ENCODE measurements at places on chromosomes 1 and 21.

- DNase-seq, result no peak
Observed at GRCh38 chr1:166999075-166999474, 10.0 kb downstream of the MAEL start.

DNA sequence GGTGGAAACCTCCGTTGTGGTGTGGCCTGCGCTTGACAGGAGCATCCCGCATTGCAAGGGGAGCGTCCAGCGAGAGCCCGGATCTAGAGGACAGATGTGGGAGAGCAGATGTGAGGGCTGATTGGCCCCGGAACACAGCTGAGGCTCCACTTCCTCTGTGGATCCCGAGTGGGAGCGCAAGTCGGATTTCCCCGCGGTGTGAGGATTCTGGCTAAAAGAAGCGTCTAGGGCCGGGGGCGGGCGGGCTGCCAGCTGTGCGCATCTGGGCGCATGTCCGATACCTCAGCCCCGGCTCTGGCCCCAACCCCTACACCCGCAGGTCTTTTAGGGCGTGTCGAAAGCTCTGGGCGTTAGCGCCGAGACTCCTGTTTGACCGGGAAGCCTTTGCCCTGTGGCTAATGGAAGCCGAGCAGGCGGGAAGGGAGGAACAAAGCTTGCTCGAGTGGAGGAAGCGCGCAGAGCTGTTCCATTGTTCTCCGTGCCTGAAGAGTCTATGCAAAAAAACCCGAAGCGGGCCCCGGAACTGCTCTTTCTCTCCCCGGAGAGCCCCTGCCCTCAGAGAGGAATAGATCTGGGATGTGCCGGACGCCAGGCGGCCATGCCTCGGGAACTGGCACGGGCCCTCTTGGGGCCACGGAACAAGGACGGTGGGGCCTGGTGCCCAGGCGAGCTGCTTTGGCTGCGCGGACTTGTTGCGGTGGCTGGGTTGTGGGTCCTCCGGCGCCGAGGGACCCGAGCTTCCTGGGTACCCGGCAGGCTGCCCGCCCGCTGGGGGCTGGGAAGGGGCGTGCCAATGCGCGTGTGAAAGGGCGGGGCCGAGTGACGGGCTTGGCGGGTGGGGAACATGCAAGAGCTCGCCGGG lies 111.1 kb downstream of the NAV1 start:
- no peak for DNase-seq

DNA sequence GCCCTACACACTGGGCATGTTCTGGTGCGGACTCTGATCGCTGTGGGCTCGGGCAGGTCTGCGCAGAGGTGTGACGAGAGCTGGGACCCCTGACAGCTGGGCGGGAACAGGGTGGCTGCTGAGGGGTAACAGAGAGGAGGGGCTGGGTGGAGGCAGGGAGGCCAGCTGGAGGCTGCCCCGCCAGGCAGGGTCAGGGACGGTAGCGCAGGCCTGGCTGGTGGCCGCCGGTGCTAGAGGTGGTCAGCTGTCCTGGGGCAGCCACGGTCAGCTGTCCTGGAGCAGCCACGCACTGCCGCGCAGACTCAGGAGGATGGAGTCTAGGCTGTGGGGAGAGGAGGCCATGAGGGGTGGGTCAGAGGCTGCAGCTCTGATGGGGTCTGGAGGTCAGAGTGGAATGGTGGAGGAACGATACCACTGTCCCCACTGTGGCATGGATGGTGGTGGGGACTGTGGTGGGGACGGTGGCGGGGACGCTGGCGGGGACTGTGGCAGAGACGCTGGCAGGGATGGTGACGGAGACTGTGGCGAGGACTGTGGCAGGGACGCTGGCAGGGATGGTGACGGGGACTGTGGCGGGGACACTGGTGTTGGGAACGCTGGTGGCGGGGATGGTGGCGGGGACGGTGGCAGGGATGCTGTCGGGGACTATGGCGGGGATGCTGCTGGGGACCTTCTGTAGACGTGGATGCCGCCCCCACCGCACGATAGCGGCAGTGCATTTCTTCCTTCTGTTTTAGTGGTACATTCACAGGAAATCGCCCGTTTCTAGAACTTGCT lies 21.3 kb upstream of the LRRC3 start:
- no peak for DNase-seq

- DNase-seq, result no peak
Observed at GRCh38 chr1:92219028-92219427, 1.3 kb downstream of the C1orf146 start.

GRCh38 chr1:184392779-184393522 lies 6.1 kb downstream of the C1orf21 start:
- no peak for DNase-seq

GRCh38 chr1:214102907-214103306 lies 115.1 kb downstream of the PROX1 start:
- no peak for DNase-seq

- DNase-seq, result peak; percentile 43
Observed at GRCh38 chr1:116489231-116489697, 81.6 kb downstream of the CD58 start.

DNA sequence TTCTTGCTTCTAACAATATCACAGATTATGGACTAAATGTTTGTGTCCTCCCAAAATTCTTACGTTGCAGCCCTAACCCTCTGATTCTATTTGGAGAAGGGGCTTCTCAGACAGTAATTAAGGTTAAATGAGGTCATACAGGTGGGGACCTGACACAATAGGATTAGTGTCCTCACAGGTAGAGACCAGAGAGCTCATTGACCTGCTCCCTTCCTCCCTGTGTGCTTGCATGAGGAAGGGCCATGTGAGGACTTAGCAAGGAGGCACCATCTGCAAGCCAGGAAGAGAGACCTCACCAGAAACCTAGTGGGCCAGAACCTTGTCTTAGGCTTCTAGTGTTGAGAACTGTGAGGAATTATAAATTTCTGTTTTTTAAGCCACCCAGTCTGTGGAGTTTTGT lies 322.6 kb downstream of the SMYD3 start:
- no peak for DNase-seq

GRCh38 chr1:83593073-83593472 lies 405.9 kb downstream of the TTLL7 start:
- DNase-seq, result no peak

- DNase-seq, result no peak
Observed at GRCh38 chr1:162405800-162406199, 6.1 kb downstream of the SH2D1B start.

DNA sequence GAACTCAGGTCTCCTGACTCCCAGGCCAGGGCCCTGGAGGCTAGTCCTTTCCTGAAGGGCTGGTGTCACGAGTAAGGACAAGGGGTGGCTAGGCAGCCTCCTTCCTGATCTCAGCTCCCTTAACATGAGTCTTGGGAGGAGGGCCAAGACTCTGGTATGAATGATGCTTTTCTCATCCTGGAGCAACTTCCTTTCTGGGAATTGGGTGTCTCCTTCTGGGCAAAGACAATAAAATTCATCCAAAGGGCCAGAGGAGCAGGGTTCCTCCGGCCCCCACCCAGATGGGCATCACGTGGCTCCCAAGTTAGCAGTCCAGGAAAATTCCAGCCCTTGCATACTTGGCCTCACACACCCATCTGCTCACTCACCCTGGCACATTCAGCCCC lies at the start of gene FAM167B:
Gene FAM167B, plus strand, starts transcription at position 335 of the 386 bp plus-strand sequence. CDS start 200 bp downstream, outside the sequence.
- no peak for DNase-seq

GRCh38 chr1:213649373-213649772 lies 338.4 kb upstream of the PROX1 start:
- no peak for DNase-seq

Data from spinal cord (tissue), 10 donors.